Bronchial epithelial cell (primary cell): ENCODE measurements at places on chromosomes 13 and 19.

DNA sequence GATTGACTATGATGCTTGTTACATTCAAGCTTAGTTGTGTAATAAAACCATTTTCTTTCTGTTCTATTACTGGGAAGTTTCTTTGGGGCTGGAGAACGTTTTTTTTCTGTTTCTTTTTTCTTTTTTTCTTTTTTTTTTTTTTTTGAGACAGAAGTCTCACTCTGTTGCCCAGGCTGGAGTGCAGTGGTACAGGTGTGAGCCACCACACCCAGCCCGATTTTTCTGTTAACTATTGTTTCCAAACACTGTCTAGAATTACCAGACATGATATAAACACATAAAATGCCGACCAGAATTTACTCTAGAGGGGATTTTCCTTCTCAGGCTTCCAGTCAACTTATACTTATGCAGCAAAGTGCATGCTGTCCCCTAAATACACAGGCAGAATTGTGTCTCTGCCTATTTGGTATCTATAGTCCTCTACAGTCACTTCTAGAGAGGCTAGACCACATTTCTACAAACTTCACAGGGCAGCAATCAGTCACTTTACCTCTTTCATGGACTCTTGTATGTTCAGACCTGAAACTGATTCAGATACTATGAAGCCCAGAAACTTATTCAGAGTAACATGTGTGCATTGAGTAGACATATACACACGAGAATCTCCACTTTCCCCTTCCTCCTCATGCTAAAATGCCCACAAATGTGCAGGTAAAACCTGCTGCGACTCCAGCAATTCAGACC is 121.2 kb downstream of the ZNF737 start:
- DNase-seq = no peak

DNA sequence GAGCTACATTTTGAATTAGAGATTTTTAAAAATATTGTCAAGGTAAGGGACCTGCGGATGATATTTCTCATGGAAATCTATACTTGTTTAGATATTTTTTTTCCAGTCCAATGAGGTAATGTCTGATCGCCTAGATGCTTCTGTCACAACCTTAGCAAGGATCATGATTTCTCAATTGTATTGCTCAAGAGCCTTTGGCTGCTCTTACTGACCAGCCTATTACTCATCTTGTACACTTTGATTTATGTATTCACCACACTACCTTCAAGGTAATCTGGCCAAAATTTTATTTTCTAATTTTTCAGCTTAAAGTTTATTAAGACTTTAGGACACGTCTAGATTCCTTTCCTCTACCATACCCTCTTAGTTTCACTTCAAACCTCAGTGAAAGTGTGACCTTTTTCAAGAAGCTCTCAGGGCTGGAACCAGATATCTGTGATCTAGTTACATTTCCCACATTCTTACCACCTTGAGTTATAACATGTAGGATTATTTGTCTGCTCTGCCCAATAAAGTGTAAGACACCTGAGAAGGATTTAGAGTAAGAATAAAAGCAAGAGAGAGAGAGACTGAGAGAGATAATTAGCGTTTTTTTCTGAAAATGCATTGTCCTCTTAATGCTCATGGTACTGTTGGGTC is 197.1 kb downstream of the ITGBL1 start:
- peak; percentile 97 for DNase-seq

DNA sequence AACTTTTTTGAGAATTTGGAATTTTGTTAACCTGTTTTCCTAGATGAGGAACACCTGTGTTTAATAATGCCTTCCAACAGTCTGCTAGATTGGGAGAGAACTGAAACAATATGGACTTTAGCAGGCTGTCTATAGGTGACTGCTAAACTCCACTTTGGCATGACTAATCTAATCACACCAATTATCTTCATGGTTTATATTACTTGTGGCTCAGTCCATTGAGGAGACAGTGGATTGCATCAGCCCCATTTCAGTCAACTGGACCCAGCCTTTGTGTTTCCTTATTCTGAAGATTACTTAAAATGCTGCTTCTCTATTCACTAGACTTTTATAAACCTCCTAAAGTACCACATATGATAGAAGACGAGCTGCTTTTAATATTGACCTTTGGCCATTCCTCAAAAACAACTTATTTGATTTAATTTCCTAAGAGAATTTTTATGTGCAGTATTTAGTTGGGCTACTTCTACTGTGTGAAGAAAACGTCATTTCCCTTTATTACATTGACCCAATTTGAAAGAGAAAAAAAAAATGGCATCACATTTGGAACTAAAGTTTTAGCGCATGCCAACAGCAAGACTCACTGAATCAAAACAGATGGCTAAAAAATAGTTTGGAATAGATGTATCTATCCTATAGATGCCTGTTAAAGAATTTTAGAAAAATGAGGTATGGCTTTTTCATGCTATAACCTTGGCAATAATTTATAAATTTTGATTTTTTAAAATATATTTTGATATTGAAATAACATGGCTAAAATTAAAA is 295.8 kb downstream of the NDFIP2 start:
- DNase-seq = peak; percentile 15

- DNase-seq = no peak
Measured at GRCh38 chr13:112069845-112070251, 2.9 kb downstream of the SOX1 start.

- DNase-seq = no peak
Measured at GRCh38 chr19:32914879-32915660, 45.5 kb upstream of the SLC7A9 start.

DNA sequence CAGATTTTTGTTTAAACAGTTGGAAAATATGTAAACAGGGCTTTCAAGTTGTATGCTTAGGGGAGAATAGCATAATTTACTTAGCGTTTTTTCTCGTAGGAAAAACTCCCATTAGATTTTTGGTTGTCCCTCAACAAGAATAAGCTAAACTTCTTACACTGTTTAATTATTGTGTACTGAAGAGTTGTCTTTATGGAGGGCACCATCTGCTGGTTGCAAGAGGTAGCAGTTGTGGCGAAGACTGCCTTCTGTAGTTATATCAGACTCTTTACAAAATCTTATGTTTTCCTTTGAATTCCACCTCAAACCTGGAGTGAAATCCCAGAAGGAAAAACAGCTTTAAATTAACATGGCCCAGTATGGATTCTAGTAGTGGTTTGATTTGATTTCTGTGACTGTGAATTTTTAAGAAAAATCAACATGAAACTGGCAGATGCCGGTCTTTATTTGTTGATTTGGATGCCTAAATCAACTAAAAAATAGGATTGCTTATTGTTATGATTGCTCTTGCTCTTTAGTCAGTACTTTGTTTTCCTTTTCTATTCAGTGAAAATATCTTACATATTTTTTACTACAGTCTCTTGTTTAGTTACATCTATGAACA is 53.4 kb downstream of the PDS5B start:
- DNase-seq = peak; percentile 57

DNA sequence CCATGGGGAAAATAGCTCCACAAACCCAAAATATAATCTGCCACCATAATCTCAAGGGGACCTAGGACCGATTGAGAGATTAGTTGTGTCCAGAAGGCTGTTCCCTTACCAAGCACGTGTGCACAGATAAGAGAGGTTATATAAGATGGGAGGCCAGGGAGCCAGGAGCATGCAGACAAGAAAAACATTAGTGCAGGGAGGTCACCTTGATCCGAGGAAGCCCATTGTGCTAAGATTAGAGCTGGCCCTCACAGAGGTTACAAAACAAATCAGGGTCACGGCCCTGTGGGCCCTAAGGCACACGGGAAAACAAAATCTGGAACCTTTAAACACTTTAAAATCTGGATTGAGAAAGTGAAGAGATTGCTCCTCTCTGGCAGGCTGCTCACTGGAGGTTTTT is 37.7 kb downstream of the RGCC start:
- no peak for DNase-seq

DNA sequence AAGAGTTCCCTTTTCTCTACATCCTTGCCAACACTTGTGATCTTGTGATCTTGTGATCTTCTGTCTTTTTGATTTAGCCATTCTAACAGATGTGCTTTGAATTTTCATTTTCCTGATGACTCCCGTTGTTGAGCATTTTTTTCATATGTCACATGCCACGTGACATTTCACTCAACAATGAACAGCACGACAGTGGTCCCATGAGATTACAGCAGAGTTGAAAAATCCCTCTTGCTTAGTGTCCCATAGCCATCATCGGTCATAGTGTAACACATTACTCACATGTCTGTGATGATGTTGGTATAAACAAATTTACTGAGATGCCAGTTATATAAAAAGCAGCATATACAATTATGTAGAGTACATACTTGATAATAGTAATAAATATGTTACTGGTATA is 256.1 kb upstream of the OBI1 start:
- DNase-seq = no peak

- no peak for DNase-seq
Measured at GRCh38 chr19:33208904-33209849, 15.0 kb downstream of the LRP3 start.

DNA sequence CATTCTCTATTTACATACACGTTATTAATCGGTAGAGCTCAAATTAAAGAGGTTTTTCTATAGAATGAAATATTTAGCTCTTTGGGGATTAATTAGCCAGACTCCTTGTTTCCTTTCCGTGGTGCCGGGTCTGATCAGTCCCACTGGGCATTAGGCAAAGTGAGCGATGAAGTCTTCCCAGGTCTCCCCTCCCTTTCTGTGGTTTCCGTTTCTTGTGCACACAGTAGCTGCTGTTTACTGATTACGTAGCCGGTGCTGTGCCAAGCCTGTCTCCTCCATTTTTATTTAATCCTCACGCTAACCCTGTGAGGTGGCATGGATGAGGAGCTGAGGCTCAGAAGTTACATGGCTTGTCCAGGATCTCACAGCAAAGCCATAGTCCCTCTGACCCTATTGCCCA is 9.0 kb downstream of the SLC25A15 start:
- peak; percentile 52 for DNase-seq

DNA sequence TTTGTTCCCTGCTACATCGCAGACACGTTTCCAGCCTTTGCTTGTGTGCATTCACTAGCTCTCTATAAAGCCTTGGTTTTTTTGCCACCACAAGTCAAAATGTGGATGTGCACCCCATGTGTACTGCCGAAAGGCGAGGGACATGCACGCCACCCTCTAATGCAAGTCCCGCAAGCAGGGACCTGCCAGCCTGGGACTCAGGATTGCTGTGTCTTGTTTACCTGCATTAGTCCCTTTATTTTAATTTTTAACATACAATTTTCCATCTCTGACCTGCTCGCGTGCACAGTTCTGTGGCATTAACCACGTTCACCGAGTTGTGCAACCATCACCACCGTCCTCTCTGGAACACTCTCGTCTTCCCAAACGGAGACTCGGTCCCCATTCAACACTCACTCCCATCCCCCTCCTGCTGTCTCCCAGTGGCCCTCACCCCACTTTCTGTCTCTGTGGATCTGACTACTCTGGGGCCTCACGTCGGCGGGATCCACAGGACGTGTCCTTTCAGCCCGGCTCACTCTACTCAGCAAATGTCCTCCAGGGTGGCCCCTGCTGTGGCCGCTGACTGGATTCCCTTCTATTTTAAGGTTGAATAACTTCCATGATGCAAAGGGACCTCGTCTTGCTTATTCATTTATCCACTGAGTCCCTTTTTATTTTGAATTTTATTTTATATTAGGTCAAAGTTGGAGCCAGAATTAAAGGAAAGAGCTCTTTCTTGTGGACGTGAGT is 58.4 kb downstream of the RASA3 start:
- no peak for DNase-seq

DNA sequence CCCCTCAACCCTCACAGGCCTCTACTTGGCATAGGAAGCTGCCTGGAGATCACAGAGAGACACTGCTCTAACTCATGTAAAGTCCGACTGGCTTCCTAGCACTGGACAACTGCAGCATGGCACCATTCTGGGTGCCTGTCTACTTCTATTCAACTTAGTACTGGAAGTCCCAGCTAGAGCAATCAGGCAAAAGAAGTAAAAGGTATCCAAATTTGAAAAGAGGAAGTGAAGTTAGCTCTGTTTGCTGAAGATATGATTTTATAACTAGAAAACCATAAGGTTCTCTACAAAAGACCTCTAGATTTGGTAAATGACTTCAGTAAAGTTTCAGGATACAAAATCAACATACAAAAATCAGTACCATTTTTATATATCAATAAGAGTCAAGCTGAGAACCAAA is 1017.6 kb downstream of the PCDH9 start:
- no peak for DNase-seq

GRCh38 chr13:77460195-77460594 is 75.3 kb upstream of the SCEL start:
- DNase-seq = no peak

DNA sequence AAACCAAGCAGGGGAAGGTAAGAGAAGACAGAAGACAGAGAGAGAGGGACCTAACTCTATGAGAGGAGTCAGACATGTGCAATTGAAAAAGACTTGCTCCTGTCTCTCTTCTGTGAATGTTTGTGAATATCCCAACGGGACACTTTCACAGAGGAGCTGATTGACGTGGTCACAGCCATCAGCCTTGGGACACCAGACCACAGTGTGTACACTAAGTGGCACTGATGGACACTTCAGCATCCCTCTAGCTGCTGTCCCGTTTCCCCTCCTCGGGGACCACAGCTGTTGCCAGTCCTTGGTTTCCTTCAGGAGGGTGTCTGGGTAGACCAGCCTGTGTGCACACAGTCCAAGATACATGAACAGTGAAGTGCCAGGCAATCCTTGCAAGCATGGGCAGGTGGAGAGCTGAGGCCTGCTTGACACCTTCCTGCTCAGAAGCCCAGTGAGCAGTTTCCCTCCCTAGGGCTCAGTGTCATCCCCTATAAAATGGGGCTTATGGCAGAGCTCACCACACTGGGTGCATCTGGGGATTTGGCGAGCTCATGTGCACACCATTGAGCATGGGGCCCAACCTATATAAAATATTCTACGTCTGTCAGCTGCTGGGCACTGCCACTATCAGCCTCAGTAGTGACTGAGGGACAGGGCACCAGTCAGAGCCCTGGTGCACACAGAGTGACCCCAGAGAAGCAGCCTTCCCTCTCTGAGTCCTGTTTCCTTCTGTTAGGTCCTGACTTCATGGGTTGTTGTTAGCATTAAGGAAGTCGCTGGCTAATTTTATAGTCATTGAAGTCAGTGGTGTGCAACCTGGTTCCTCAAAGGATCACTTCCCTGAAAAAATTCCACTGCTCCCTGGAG is 4.3 kb upstream of the USF2 start:
- DNase-seq = no peak
